Activated T-cell treated with anti-CD3 and anti-CD28 coated beads, Interleukin-2, amount 50 U/mL, for 24 hours (primary cell): ENCODE measurements at places on chromosomes 7 and 10.

DNA sequence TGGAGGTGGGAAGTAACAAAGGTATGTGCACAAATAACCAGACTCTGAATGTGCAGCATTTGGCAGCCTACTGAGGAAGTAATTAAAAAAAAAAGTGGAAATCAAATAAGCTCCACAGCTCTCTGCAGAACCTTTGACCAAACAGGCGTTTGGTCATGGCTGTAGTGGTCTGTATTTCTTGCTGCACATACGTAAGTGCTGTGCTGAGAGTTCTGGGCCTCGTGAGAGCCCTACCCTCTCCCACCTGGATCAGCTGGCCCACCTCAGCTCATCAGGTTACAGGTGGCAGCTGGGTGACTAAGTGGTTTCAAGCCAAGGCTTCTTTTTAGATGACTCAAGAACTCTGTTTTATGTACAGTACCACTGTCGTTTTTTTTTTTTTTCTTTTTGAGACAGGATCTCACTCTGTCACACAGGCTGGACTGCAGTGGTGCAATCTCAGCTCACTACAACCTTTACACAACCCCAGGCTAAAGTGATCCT is 178.2 kb upstream of the KLF6 start:
- DNase-seq: no peak

- no peak for DNase-seq
Observed at GRCh38 chr7:111083413-111083812, 7.5 kb upstream of the LRRN3 start.

DNA sequence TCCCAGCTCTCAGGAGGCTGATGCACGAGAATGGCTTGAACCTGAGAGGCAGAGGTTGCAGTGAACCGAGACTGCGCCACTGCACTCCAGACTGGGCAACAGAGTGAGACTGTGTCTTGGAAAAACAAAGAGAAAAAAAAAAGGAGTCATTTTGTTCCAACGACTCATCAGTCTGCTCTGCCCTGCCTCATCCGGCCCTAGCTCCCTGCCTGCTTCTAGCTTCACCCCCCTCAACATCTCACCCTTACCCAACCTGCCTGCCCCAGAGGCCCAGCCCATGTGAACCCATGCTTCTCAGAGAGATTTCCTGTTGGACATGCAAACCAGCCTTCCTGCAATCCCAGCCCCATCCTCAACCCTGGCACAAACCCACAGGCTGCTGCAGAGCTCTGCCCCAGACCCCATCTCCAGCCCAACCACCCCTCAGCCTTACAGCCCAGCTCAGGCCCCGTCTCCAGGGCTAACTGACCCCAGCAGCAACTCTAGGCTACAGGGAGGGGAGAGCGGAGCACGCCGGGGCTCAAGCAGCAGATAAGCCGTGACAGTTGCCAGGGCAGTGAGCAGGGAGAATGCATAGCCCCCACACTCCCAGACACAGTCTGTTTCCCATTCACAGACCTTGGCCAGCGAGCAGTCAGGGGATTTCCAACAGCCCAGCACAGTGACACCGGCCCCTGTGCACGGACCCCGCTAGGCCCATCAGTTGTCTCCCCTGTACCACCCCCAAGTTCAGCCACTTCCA is 86.0 kb upstream of the KCTD7 start:
- no peak for DNase-seq

DNA sequence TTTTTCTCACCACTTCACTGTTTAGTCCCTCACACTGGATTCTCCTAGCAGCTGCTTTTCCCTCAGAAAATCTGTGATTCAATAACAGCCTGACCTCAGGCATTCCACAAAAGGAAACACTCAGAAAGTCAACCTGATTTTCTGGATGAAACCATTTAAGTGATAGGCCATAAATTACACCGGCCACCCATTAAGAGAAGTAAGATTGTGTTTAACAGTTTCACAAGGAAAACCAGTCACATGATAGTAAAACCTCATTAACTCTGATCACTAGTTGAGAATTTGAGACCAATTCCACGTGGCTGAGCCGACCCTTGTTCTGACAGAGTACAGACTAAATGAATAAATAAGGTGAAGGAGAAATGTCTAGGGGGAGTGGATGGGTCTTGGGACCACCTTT is 7.7 kb downstream of the GRM8 start:
- DNase-seq: no peak

GRCh38 chr10:56135828-56136227 is 225.2 kb downstream of the ZWINT start:
- no peak for DNase-seq

- DNase-seq: no peak
Observed at GRCh38 chr10:560314-560992, 129.0 kb downstream of the DIP2C start.

DNA sequence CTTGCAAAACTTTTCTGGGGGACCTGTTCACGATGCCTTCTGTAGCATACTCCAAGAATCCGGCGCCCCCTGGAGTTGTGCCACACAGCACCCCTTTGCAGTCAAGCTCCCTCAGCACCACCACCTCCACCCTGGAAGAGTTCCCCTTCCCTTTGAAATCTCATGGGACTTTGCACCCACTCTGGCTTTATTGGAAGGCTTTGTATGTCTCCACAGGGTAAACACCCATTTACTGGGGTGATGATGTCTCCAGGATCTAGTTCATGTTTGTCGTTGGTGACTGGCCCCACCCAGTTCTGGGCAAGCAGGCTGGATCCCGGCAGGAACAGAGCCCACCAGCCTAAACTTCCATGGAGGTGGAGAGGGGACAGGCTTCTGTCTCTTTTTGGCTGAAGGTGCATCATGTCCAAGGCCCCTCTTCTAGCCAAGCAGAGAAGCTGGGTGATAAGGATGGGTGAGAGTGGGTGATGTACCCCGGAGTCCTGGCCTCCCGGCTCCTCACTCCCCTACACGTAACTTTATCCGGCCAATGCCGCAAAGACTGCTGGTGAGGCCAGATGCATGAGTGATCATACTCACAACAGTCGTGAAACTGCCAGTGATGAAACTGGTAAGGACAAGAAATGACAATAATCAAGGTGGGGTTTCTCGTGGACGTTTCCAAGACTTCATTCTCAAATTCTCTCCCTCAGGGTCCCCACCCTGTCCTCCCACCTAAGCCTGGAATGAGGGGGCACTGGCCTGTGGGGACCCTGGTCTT is 695 bp upstream of the CLDN4 start:
- DNase-seq: no peak

- DNase-seq: no peak
Observed at GRCh38 chr7:119514326-119514725, 758.6 kb upstream of the KCND2 start.

DNA sequence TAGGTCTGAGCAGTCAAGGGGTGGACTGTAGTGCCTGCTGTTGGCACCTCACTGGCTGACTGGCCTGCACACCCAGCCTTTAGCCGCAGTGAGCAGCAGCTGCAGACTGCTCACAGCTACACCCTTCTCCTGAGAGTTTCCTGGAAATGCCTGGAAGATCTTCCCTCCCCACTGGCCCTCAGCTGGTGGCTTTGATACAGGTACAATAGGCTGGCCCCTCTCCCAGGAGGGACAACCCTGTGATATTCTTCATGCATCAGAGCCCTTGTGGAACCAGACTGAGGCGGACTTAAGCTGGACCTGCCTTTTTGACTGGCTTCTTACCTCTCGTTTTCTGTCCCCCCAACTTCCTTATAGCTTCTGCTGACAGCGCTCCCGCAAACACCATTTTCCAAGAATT is 6.4 kb downstream of the GCK start:
- no peak for DNase-seq

GRCh38 chr7:44712012-44712411 is 36.6 kb upstream of the ZMIZ2 start:
- DNase-seq: no peak

DNA sequence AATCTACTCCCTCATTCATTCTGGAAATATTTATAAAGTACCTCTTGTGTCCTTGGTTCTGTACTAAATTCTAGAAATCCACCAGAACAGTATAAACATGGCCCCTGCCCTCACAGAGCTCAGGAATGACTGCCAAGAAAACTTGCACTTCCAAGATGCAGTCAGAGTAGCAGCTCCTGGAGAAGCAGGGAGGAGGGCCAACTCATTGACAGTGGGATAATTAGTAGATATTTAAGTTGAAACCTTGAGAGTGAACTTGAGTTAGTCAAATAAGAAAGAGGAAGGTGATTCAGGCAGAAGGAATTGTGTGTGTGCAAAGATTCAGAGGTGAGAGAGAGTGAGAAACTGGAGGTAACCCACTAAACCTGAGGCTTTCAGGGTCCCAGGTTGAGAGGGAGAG is 182.2 kb upstream of the INHBA start:
- no peak for DNase-seq

GRCh38 chr7:112407261-112407660 is 43.0 kb upstream of the IFRD1 start:
- DNase-seq: no peak

- no peak for DNase-seq
Observed at GRCh38 chr10:11395161-11395560, 216.3 kb downstream of the USP6NL start.

DNA sequence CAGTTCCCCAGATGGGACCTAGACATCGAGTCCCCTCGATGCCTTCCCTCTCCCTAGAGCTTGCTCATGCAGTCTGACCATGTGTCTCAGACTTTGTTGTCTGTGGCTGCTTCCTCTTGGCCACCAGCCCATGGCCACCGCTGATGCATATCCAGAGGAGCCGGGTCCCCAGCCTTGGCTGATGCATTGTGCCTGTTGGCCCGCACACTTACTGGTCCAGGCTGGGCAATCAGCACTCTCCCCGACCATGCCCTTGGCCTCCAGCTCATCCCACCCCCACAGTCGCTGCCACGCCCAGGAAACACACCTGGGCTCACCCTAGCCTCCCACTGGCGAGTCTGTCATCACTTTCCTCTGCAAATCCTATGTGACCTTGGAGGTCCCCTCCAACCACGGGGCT is 10.1 kb downstream of the NPC1L1 start:
- DNase-seq: no peak

- DNase-seq: no peak
Observed at GRCh38 chr7:12719981-12720865, 32.8 kb downstream of the ARL4A start.

GRCh38 chr10:44978570-44979280 is at the start of gene DEPP1:
DEPP1 (minus strand) TSS chr10:44978809; CDS start chr10:44978030, 779 bp downstream.
- no peak for DNase-seq

GRCh38 chr10:132442636-132443035 is 45.6 kb downstream of the PWWP2B start:
- DNase-seq: no peak

GRCh38 chr7:51045319-51046102 is 262.8 kb upstream of the GRB10 start:
- DNase-seq: no peak

- DNase-seq: no peak
Observed at GRCh38 chr10:22693860-22694259, 20.5 kb downstream of the PIP4K2A start.

DNA sequence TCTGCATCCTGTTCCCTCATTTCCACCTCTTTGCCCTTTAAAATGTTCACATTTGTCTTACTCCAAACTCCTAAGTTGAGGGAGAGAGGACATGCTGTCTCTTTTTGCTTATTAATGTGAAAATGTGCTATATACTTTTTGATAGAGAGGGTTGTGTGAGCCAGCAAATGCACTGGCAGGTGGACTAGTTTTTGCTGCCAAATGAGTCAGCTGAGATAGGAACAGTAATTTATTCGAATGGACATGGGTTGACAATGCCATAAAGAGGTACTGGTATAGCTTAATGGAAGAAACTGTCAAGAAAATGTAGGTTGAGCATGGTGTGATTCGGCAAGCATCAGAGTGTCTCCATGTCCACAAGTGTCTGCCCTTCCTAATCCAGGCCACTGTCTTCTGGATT is 9.2 kb upstream of the TRUB1 start:
- no peak for DNase-seq

DNA sequence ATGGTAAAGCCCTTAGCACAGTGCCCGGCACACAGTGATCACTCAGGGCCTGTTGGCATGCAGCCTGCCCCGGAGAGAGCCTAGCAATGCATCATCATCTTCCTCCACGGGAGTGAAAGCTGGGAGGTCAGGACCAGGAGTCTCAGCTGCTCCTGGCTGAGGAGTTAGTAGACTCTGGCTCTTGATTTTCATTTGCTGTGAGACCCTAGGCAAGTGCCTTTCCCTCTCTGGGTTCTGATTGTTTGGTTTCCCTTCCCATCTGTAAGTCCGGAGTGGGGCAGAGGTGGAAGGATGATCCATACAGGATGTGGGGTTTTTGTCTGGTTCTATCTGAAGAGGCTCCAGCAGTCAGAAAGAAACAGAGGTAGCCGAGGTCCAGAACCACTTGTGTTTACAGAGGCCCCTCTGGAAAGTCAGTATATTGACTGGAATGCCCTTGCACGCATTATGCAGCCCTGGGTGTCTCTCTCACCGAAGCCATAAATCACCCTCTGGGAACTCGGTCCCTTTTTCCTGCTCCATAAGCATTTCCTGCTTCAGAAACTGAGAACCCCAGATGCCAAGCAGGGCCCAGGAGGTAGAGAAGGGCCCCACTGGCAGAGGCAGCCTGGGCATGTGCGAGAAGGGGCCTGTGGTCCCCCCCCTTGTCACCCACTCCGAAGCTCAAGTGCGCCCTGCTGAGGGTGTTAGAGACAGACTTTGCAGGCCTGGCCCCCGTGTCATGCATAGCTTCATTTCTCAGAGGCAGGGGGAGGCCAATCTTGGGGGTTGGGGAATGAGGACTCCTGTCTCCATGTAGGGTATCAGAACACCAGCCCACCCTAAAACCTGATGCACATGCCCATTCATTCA is 8.5 kb downstream of the UNC5B start:
- peak; percentile 9 for DNase-seq

GRCh38 chr7:5232485-5232837 is 42.4 kb downstream of the WIPI2 start:
- no peak for DNase-seq

- no peak for DNase-seq
Observed at GRCh38 chr10:35561715-35562114, 43.4 kb upstream of the GJD4 start.

DNA sequence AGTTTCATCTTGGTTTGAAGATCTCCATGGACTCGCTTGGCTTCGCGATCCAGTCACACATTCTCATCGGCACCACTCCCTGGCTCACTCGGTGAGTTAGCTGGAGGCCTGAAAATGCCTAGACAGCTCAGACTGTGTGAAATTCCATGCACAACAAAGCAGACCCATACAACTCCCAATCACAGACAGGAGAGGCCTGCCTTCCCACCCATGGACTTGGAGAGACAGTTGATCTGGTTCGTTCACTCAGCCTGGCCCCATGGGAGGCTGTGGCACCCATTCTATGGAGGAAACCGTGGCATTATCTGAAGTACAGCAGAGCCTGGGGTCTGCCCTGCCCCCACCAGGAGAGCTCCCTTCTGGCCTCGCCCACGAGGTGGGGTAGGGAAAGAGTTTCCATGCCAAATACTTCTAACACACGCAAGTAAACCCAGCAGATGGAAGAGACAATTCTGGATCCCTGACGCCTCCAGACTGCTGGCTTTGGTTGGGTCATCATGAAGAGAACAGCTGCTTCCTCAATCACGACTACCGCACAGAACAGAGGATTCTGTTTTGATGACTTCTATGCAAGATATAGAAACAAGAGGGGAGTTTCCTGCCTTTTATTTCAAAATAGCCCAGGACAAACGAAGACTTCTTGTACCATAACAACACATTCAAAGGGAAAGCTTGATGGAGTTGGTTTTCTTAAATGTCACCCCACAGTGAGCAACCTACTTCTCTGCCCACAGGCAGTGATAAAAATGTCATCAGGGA is 15.9 kb downstream of the FAM53B start:
- peak; percentile 53 for DNase-seq

- no peak for DNase-seq
Observed at GRCh38 chr7:73742338-73742752, 3.7 kb upstream of the ABHD11 start.
